ENCODE measurements at places on chromosomes 7 and 10.

- no peak for DNase-seq
Observed at GRCh38 chr10:75195035-75195763, 15.4 kb upstream of the VDAC2 start.

DNA sequence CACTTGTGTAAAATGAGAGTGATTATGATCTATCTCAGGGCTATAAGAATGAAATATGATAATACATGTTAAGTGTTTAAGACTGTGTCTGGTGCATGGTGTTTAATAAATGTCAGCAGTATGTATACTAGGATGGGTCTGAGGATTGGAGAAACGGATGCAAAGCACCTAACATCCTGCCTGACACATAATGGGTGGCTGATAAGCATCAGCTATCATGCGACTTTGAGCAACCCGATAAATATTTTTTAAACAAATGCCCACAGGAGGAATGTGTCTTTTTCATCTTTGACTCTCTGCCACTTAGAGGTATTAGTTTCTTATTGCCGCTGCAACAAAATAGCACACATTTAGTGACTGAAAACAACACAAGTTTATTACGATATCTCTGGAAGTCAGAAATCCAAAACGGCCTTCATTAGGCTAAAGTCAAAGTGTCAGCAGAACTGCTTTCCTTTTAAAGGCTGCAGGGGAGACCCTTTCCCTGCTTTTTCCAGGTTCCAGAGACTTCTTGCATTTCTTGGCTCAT is 93.2 kb upstream of the ARHGAP21 start:
- DNase-seq: no peak

DNA sequence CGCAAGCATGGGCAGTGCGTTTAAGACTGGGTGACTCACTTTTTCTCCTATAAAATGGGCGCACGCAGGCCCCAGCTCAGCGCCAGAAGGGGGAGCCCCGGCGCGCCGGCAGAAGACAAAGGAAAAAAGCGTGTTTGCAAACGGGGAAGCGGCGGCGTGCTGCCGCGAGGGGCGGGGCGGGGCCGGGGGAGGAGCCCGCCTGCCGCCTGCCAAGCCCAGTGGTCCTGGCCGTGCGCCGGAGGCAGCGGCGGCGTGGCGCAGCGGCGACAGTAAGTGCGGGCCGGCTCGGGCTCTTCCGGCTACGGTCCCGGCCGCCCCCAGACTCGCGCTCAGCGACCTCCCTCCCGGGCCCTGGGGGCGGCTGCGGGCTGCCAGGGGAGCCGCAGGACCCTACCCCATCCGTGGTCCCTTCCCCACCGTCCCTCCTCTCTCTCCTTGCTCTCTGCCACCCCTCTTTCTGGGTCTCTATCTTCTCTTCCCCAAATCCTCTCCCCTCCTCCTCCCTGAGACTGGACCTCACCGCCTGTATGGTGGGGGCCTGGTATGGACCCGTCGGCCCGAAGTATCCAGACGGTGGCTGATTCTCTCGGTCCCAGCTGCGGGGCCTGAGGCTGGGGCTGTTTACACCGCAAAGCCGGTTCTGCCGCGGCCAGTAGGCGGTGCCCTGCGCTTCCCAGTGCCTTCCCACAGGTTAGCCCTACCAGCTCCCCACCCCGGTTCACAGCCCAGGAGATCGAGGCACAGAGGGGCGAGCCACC is at the start of gene SLC29A3:
TSS of gene SLC29A3 (plus strand) at position 218 of the 758 bp plus-strand sequence. CDS start at position 269, 51 bp downstream.
- DNase-seq: peak; percentile 79

DNA sequence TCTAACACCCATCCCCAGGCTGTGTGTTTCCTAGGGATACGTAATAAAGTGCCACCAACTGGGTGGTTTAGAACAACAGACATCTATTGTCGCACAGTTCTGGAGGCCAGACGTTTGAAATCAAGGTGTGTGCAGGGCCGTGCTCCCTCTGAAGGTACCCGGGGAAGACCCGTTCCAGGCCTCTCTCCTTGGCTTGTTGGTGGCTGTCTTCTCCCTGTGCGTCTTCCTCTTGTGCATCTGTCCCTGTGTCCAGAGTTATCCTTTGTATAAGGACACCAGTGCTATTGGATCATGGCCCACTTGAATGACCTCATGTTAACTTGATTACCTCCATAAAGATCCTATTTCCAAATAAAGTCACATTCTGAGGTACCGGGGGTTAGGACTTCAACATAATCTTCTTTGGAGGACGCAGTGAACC is 15.6 kb downstream of the GRK5 start:
- DNase-seq: no peak

GRCh38 chr7:15889507-15889906 is 203.0 kb upstream of the MEOX2 start:
- DNase-seq: no peak

- DNase-seq: no peak
Observed at GRCh38 chr10:130461631-130462030, 325.4 kb downstream of the GLRX3 start.

- DNase-seq: no peak
Observed at GRCh38 chr10:35136263-35136815, 9.7 kb downstream of the CREM start.

- no peak for DNase-seq
Observed at GRCh38 chr10:30052062-30052461, 7.3 kb downstream of the JCAD start.
